ENCODE measurements at places on chromosomes 6 and 20.

- DNase-seq = no peak
These were observed 16.4 kb downstream of the ZNF311 start for GRCh38 chr6:28988536-28989311.

DNA sequence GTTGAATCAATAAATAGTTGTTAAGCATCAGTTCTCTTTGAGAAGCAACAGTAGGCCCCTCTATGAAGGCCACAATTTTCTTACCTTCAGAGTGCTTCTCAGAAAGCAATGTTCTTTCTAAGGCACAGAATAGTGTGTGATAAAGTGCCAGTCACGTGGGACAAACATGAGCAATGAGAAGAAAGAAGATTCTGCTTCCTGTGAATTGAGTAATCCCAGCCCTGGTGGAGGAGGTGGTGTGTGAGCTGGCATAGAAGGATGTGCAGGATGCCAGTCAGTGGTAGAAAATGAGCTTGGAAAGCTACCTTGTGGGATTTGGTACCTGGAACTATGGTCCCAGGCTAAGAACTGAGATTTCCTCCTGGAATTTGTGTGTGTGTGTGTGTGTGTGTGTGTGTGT, 21.7 kb downstream of the KIZ start:
- no peak for DNase-seq

GRCh38 chr6:45116714-45117410, 211.3 kb upstream of the RUNX2 start:
- no peak for DNase-seq

GRCh38 chr20:50421356-50422340, 88.5 kb upstream of the PTPN1 start:
- DNase-seq = no peak

DNA sequence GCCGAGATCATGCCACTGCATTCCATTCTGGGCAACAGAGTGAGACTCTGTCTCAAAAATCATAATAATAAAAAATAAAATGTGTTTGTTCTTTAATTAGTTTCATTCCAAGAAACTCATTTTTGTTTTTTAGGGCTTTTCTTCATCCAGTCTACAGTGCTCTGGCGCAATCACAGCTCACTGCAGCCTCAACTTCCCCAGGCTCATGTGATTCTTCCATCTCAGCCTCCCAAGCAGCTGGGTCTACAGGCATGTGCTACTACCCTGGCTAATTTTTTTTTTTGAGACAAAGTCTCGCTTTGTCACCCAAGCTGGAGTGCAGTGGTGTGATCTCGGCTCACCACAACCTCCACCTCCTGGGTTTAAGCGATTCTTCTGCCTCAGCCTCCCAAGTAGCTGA, 143.6 kb upstream of the JARID2 start:
- DNase-seq = no peak

DNA sequence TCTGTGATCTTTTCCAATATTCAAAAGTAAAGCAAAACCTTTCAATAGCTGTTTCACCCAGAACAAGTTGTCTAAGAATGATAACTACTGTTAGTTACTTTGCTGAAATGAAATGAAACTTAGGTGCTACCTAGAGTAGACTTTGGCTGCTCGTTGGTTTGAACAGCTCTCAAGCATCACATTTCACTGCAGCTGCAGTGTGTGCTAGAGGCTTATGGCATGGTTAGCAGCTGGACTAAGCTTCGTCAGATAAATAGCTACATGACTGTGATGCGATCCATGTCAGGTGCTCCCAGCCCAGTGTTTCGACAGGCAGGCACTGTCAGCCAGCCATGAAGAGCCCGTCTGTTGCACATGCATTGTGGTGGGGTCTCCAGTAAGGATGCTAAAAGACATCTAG, 201.1 kb downstream of the TFAP2B start:
- DNase-seq = no peak

- DNase-seq = no peak
These were observed 89.0 kb downstream of the EDN1 start for GRCh38 chr6:12379181-12379580.

Data from NCI-H187 treated with DMSO at 0.1 percent for 48 hours (cell line).